ENCODE measurements at places on chromosomes 4 and X.

DNA sequence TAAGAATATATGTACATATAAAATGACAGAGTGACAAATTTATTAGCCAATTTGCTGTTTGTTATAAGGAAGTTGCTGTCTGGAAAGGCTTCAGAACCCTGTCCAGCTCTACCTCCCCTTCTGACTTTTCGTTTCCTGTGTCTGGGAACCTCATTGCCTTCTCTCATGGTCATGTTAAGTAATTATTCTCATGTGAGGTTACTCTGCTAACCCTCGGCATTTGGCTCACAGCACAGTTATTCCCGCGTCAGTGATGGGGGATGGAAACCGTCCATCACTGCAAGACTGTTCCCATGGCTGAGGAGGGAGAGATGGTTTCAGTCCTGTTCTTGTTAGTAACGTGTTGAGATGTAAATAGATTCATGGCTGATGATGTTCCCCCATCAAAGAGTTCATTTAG, 11.9 kb downstream of the EDNRA start:
- no peak for ATAC-seq

DNA sequence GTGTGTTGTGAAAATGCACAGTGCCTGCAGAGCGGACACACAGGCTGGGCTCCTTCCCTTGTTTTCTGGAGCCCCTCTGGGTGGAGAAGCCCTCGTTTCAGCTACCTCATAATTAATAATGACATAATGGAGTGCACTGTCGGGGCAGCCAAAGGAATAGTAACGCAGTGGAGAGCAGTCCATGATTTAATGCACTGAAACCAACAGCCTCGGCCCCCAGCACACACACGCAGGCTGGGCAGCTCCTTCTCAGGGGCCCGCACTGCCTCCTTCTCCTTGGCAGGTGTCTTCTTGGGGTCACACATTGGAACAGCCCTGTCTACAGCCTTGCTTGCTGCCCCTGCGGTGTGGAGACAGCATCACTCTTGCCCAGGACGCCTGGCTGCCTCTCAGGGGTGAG, 89.2 kb downstream of the DCTD start:
- ATAC-seq, result no peak

DNA sequence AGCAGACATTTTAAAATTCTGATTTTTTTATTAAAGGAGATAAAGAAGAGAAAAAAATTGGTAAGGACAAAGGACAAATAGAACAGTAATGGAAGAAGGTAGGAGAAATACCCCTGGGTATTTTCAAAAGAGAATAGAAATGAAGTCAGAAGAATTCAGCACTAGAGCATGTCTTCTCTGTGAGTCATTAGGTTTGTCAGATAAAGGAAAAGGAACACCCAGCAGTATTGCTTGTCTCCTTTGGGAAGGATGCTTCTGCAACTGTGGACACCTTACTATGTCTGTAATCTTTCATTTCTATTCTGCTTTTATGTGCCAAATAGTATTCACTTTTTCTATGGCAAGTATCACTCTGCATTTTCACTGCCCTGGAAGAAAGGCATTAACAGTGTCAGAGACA, 24.0 kb upstream of the PCDH7 start:
- no peak for ATAC-seq

DNA sequence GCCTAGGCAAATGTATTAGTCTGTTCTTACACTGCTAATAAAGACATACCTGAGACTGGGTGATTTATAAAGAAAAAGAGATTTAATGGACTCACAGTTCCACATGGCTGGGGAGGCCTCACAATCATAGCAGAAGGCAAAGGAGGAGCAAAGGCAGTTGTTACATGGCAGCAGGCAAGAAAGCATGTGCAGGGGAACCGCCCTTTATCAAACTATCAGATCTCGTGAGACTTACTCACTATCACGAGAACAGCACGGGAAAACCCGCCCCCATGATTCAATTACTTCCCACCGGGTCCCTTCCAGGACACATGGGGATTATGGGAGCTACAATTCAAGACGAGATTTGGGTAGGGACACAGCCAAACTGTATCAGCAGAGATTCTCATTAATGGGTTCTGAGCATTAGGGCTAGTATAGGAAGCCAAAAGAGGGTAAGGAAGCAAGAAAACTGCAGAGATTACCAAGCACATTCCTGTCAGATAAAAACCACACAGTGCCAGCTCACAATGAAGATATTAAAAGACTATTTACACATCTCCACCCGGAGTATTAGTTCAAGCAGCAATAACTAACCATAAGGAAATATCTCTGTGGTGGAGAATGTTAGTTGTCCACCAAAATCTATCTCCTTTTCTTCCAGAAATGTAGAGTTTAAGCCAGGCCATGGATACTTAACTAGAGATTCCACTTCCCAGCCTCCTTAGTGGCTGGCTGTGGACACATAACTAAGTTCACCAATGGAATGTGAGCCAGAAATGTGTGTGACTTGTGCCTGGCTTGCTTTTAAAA, 61.2 kb upstream of the HOPX start:
- ATAC-seq, result no peak

GRCh38 chrX:134604701-134605311, 53.5 kb downstream of the PLAC1 start:
- ATAC-seq, result no peak

GRCh38 chr4:84050015-84050414, 449.1 kb downstream of the NKX6-1 start:
- ATAC-seq, result no peak

DNA sequence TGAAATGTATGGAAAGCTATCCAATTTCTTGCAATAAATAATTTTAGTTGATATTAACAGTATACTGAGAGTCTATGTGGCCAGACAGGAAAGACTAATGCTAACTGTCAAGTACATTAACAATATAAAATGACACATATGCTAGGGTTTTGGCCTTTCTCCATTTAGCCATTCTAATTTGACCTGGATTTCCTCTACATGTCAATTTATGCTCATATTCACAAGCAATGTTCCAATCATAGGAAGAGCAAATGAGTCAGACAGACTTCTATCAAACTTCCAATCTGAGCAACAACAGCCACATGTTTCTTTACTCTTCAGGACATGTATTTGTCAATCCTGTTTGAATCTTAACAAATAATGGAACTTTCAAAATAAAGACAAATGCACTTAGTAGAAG, 53.6 kb downstream of the CORIN start:
- no peak for ATAC-seq

DNA sequence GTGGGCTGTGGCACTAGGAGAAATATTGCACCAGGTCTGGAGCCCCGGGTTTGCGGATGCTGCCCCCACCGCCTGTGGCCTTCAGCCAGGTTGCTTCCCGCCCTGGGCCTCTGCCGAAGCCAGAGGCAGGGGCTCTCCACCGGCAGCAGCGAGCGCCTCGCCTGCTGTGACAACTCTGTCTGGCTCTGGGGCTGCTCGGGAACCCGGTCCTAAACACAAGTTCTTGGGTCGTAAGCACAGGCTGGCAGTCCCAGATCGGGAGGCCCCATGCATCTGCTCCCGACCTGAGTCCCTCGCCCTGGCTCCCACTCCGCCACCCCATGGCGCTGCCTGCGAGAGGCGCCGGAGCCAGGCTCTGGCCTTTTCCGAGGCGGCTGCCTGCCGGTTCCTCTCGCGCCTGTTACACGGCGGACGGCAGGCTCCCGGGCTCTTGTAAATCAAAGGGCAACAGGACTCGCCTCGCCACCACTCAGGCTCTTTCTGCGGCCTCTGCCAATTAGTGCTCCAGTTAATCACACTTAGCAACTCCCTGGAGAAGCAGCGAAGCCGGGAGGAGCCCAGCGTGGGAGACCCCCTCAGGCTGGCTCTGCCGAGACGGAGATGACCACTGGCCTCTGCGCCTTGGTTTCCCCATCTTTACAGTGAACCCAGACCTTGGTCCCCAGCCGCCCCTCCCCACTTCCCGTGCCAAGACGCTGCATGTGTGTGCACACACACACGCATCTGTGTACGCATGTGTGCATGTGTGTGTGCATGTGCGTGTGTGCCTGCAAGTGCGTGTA, 109.2 kb downstream of the DCTD start:
- ATAC-seq, result no peak

DNA sequence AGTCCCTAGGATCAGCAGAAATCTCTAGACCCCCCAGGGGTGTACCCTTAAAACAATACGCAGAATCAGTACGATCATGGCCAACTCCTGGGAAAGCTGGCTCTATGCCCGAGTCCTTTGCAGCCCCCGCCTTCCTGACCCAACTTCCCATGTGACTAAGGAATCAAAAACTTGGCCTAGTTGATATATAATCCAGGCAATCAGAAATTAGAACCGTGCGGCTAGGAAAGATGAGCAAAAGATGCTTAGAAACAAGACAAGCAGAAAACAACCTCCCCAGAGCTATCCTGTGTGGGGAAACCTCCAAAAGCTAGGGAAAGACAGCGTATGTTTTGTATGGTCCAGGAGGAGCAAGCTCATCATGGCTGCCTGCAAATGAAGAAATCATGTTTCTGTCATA, 110.0 kb downstream of the PPARGC1A start:
- ATAC-seq, result no peak

DNA sequence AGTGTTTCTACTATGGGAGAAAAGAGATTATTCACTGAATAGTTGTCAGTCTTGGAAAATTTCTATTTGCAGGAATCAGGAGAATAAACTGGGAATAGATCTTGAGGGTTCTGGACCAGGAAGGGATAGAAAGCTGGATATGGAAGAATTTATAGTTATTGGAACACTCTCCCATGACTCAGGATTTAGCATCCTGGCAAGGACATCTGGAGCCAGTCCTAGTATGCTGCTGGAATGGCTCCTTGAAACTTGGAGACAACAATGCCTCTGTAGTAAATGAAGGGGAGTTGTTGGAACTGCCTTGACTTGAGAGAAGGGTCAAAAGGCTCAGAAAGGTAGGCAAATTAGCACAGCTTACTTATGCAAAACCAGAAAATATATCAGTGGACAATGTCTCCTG, 23.5 kb upstream of the THOC2 start:
- ATAC-seq, result no peak

GRCh38 chrX:119870626-119871131, 854 bp downstream of the RNF113A start:
- ATAC-seq, result no peak

DNA sequence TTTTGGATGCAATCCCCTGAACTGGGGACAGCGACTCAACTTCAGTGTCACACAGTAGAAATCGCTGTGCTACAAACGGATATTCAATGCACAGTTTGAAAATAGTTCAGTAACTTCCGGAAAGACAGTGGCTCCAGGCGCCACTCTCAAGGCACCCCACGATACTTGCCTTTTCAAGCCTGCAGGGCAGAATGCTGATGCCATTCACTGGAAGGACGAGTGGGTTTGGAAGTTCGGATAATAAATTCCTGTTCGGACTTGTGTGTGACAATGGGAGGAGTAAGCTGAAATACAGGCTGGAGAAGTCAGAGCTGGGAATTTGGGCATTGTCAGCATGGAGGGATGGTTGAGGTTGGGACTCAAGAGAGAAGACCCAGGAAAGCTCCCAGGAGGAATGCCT, 64.3 kb upstream of the HELT start:
- no peak for ATAC-seq

GRCh38 chr4:174810834-174811233, 18.2 kb downstream of the GLRA3 start:
- no peak for ATAC-seq

DNA sequence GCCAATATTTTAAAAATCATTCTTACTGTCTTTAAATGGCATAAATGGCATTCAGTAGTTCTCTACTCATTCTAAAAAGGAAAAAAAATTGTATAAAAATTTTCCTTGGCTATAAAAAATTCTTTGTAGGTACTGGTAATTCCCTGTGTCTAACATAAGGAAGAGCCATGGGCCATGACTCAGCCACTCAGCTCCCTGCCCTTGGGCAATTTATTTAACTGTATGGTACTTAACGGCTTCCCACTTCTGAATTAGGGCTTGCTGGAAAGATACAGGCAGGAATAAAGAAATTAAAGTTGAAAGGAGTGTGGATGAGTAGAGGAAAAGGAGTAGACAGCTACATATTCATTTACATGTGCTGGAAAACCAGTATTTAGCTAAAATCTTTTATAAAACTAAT, 30.6 kb downstream of the ABHD18 start:
- no peak for ATAC-seq

GRCh38 chrX:149721778-149722177, 9.9 kb downstream of the MAGEA11 start:
- no peak for ATAC-seq

DNA sequence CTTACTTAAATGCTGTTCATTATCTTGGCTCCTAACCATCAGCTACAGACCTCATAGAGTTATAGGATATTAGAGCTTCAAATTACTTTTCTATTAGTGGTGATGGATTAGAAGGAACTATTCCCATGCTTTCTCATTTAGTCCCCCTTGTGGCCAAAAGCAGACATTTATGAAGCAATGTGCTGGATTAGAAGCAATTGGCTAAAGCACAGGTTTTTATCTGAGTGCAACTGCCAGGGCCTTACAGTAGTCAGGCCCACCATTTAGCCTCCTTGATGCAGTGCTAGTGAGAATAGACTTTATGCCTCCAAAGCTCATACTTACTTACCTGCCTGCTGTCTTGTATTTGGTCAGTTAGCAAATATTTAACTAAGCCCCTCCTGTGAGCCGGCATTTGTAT, 93.0 kb downstream of the TSPAN7 start:
- ATAC-seq, result no peak

- ATAC-seq, result no peak
Observed at GRCh38 chr4:169841776-169842175, 84.0 kb upstream of the HPF1 start.

DNA sequence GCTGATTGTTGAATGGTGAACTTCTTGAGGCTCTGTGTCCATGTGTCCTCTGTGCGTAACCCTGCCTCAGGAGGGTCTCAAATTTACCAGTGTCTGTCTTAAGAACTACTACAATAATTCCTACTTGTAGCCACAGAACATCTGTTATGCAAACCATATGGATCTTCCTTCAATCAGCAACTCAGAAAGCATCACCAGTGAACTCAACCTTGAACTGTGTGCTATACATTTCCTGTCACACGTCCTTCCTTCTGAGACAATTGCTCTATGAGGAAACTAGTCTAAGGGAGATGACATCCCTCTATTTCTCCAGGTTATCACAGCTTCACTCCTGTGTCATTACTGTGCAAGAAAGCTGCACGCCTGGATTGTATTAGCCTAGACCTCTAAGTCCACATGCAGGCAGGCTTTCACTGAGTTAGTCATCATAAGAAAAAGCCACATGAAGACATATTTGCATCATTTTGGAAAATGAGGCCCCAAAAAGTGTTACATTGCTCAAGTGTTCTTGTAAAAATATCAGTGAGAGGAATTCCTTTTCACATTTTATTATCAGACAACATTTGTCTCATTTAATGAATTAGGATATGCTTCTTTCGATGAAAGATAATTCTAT, 157.8 kb downstream of the AFF2 start:
- ATAC-seq, result no peak

GRCh38 chr4:99855678-99856077, 38.5 kb downstream of the LAMTOR3 start:
- peak; percentile 17 for ATAC-seq

DNA sequence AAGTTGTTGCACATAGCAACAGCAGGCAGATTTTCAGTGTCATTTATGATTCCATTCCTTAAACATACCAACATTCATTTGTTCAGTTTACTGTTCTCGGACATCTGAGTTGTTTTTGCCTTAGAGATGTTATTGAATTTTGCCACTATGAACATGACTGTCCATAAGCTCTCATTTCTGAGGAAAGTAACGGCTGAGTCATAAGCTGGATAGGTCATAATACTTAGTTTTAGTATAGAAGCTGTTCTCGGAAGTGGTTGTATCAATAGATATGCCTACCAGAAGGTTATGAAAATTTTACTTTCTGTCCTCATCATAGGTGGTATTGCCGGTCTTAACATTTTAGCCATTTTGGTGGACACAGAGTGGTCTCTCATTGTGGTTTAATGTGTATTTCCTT, 157.1 kb upstream of the CLNK start:
- ATAC-seq, result peak; percentile 21

Data from activated CD4-positive, CD25-positive, alpha-beta regulatory T cell treated with anti-CD3 and anti-CD28 coated beads, Interleukin-2, amount 50 U/mL, for 24 hours (primary cell).